Stimulated activated naive CD4-positive, alpha-beta T cell treated with Interleukin-2 at 50 U/mL for 16 hours (primary cell): ENCODE measurements at places on chromosomes 2 and 18.

- DNase-seq, result no peak
These were observed 284.6 kb downstream of the DPP10 start for GRCh38 chr2:114727012-114727411.

GRCh38 chr2:28621172-28622100, 125.6 kb downstream of the PLB1 start:
- DNase-seq, result peak; percentile 66

DNA sequence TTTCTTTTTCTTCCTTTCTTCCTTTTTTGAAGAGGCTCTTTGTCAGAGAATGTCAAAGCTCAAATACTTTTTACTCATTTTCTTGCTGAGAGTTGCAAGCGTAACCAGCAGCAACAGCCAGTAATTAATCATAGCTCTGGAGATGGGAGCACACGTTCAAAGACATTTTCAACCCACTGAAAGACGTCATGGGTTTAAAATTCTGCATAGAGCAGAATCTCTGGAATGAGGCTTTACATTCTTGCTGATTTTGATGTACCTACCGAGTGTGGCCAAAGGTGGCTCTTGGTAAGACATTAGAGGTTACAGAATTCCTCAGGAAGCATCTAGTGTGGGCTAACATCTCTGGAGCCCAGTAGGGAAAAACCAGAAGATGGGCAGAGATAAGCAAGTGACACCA, 292.5 kb downstream of the MTX2 start:
- DNase-seq, result no peak

DNA sequence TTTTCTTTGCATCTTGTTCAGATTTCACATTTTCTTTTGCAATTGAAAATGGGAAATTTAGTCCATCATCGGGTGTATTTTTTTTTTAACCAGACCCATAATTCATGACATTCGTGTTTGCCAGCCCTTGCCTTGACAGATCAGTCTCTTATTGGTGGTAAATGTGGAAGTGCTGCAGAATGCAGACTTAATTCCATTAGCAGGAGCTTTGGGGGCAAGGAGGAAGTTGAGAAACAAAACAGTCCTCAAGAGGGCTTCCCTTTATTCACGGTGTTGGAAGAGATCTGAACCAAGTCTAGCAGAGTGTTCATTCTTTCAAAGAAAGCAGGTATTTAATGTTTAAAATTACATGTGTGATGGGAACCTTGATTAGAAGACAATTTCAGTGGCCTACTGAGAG, 16.6 kb upstream of the RPE start:
- no peak for DNase-seq

- no peak for DNase-seq
These were observed 684.6 kb downstream of the PLCL1 start for GRCh38 chr2:198488964-198489363.
